ENCODE measurements at places on chromosomes 16 and 17. TPM values are rescaled to one million over a fixed set of nuclear protein-coding genes. Genes with fewer than 3 reads are reported as not detected.

Gene NXPH3
- total RNA-seq, result 0.25 TPM

Gene CAVIN1
- total RNA-seq, result 3.8 TPM

Gene HSD17B2
- total RNA-seq, result not detected

Gene RPL23
- 1,796 TPM for total RNA-seq

Gene DNAAF8
- 0.11 TPM for total RNA-seq

Gene CRHR1
- not detected for total RNA-seq

Gene CD300H
- not detected for total RNA-seq

Gene SOST
- not detected for total RNA-seq

Gene WNT3
- not detected for total RNA-seq

Gene PPY
- total RNA-seq, result not detected

Gene PTX4
- total RNA-seq, result not detected

Gene OR3A3
- total RNA-seq, result not detected

Gene ABCA8
- total RNA-seq, result not detected

Gene GPS1
- 103 TPM for total RNA-seq

Gene BAHCC1
- total RNA-seq, result 0.91 TPM

Gene DNAJA3
- total RNA-seq, result 77.1 TPM

Gene CES3
- total RNA-seq, result 10.6 TPM

Gene SLC9A5
- 6.4 TPM for total RNA-seq

Gene P3H4
- 8.6 TPM for total RNA-seq

Gene TM4SF5
- total RNA-seq, result not detected

Gene LRRC37A
- total RNA-seq, result 2.9 TPM

All from activated T-helper 2 cell treated with anti-CD3 and anti-CD28 coated beads, Interferon-gamma antibody, Interleukin-2, Interleukin-4, amounts not matched to agents 10 μg/mL and 5 μg/mL and 100 μg/mL, durations not matched to agents 14 hours and 24 hours and 36 hours (primary cell).